ENCODE measurements at places on chromosomes 3 and 15.

DNA sequence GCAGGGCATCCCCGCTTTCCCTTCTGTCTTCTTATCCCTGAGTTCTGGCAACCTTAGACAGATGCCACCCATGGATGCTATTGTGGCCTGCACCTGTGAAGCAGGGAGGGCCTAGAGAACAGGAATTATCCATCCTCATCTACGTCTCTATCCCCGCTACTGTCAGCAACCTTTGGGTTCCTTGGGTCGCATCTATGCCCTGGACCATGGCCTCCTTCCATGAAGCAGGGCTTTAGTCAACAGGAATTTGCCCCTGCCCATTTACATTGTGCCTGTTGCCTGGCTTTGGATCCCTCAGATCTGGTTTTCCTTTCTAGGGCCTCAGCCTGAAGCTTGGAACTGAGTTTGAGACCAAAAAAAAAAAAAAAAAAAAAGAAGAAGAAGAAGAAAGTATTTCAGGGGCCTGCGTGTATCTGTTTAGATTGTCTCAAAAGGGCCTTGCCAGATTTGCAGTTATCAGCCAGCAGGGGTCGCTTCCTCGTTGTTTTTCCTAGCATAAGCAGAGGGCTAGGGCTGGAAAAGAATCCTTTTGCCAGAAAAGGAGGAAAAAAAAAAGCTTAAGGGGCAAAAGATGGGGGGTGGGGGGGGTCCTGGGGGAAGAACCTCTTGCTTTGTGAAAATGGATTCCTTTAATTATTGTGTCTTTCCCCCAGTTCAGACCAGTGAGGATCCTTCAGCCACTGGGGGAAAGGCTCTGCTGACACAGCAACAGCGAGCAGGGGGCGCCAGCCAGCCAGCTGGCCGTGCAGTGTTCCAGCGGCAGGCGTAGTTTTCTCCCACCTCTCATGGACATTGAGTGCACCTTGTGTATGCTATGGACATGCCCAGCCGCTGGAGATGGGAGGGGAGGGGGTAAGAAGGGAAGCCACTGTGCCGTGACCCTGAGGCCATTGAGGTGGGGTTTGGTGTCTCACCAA is 65.7 kb upstream of the ALDH1L1 start:
- DNase-seq = no peak

GRCh38 chr3:182905623-182906022 is 74.7 kb downstream of the DCUN1D1 start:
- DNase-seq = no peak

DNA sequence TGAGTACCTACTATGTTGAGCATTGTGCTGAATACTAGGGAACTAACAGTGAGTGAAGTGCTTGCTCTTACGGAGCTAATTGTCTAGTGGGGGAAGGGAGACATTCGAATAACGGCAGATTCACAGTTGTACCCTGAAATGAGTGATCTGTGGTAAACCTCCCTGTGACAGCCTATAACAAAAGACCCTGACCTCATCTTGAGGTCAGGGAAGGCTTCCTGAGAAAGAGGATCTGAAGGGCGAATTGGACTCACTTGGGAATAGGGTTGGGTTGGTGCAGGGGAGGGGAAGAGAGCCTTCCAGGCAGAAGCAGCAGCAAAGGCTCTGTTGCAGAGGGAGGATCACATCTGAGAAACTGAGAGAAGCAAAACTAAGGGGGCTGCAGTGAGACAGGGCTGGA is 13.2 kb downstream of the HPS3 start:
- no peak for DNase-seq

DNA sequence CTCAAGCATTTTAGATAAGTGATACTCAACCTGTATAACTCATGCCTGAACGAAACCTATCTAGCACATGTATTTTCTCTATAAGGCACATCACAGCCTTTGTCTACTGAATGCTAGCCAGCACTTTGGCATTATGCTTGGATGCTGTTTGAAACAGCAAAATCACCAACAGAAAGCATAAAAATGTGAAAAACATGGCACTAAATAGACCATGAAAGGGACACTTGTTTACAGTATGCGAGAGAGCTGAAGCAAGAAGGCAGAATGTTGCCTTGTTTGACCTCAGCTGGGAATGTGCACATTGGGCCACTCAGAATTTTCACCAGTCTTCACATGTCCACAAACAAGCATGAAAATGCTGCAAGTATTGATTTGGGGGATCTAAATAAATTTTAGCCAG is 59.5 kb downstream of the MINDY2 start:
- DNase-seq = no peak

GRCh38 chr15:80061582-80061981 is 2.1 kb downstream of the ZFAND6 start:
- no peak for DNase-seq

DNA sequence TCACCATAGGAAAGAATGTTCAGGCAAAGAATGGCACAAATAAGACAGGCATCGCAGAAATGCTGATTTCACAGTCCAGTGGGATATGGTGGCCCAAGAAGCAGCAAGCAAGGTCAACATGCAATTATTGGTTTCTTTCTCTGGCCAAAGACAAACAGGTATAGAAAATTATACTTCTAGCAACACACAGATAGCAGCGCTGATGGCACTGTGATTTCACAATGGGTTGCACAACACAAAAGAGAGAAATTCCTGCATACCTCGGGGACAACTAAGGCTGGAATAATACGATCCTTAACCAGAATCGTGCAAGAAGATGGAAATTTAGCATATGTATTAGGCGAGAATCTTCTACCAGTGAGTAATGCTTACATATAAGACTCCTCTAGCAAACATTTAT is 76.3 kb upstream of the NR2F2 start:
- no peak for DNase-seq

DNA sequence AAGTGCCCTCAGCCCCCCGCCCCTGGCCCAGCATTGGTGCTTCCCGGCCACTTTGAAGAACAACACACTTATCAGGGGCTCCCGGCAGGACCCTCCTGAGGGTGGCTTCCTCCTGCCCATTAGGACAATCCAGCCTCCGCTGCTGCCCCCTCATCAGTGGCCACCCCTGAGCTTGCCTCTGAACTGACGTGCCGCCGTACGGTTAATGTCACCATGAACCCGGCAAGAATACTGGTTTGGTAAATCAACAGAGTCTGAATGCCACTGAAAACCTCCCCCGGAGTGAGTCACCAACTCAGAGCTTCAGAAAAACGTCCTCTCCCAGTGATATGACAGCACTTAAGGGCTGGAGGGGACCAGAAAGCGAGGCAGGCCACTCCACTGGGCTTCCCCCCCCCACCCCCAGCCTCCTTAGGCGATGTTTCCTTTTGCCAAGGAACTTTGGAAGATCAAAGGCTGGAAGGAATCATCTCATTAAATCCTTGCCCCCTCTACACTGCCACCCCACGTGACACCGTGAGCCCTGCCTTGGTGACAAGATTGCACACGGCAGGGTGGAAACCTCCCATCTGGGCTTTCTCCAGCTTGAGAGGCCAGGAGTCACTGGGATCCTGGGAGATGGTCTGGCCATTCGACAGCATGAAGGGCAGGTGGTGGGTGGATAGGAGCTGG is 142.1 kb downstream of the NUP210 start:
- DNase-seq = no peak

DNA sequence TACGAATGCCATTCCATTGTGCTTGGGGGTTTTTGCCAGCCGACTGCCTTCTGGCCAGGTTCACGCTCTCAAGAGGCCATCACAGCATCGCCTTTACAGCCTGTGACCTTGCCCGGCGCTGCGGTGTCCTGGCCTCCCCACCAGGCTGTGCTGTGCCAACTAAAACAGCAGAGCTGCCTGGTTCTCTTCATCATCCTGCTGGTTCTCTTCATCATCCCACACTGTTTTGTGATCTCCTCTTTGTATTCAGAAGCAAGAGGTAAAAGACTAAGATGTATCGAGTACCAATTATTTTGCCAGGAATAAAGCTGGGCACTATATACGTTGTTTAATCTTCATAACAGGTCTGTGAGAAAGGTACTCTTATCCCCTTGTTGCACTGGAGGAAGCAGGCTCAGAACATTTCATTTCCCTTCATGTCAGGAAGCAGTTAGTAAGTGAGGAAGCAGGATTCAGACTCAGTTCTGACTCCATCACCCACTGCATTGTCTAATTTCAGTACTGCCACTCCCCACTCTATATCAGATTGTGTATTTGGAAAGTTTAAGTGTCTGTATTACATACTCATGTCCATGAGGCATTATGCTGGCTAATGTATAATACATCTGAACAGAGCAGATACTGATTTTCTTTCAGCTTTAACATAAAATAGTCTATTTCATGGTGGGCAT is 92.7 kb downstream of the LRRC28 start:
- no peak for DNase-seq

- no peak for DNase-seq
Observed at GRCh38 chr15:78207110-78207458, 27.3 kb downstream of the ACSBG1 start.

- no peak for DNase-seq
Observed at GRCh38 chr3:101635345-101635744, 41.6 kb downstream of the ZBTB11 start.

Data from cortex of kidney (tissue), 1 donor.